ENCODE measurements at places on chromosomes 11 and 22.

- DNase-seq: no peak
Observed at GRCh38 chr11:17699147-17700114, 19.9 kb upstream of the MYOD1 start.

DNA sequence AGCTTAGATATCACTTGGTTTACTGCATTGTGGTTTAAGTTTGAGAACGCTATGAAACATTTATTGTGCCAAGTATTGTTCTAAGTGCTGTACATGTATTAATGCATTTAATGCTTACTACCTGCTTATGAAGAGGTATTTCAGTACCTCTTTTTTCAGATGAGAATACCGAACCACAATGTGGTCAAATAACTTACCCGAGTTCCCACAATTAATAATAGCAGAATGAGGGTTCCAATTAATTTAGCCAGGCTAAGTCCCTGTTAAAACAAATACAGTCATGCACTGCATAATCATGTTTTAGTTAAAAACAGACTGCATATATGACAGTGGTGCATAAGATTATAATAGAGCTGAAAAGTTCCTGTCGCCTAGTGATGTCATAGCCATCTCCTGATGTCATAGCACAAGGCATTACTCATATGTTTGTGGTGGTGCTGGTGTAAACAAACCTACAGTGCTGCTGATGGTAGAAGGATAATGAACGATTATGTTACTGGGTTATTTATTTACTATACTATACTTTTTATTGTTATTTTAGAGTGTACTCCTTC, 4.3 kb downstream of the ZC3H12C start:
- no peak for DNase-seq

- DNase-seq: no peak
Observed at GRCh38 chr11:82765466-82766034, 31.9 kb upstream of the FAM181B start.

DNA sequence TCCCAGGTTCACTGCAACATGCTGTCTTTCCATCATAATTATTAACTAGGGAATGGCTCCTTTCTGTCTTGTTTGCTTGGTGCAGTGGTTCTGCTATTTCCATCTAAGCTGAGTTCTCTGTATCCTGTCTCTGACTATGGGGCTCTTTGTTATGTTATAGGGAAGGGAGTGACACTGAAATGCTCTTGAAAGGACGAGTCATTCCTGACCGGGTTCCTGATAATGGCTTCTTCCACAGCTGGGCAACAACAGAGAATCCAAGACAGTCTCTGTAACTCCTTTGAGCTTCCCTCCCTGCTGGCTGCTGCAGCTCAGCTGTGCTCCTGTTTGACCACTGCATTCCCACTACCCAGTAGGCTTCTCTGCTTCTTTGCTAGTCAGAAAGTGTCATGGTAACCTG, 24.1 kb downstream of the OR2AT4 start:
- DNase-seq: no peak

GRCh38 chr11:63738720-63739360, 29.7 kb downstream of the ZFTA start:
- peak; percentile 34 for DNase-seq

DNA sequence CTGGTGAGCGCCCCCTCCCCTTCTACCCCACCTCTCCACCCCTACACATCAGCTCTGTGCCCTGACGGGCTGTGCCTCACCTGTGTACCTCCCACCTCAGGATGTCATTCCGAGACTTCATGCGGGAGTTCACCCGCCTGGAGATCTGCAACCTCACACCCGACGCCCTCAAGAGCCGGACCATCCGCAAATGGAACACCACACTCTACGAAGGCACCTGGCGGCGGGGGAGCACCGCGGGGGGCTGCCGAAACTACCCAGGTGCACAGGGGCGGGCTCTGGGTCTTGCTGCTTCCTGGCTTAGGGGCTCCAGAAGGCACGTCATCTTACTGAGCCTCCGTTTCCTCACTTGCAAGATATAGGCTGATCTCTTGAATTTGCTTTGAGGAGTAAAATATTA, 6.8 kb downstream of the CAPN1 start:
- no peak for DNase-seq

DNA sequence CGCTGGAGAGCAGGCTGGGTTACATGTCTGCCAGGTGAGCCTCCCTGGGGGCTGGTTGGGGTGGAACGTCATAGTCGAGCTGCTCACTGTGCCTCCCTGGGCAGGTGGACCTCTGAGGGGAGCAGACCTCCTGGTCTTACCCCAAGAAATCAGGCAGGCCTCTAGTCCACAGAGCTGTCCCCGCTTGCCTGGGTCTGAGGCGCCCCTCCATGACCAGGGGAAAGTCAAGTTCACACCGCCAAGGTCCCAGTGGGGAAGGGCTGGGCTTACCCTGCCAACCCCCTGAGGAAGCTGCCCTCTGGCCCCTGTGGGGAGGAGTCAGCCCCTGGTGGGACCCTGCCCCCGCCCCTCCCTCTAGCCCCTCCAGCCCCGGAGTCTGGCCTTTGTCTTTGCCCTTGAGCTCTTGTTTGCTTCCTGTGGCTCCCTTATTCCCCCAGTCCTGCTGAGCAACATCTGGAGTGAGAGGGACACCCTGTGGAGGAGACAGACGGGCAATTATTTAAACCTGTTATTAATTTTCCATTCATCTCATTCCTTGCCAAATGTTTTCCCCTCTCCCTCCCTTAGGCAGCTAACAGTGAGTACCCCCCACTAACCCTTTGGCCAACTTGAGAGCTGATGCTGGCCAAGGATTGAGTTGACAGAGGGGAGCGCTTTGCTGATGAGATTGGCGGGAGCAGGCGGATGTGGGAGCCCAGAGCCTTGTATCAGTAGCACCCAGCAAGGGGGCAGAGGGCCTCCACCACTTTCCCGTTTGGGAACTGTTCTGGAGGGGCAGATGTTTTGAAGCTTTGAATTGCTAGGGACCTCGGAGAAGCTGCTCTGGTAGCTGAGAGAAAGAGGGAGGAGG, 83.4 kb downstream of the CEP164 start:
- peak; percentile 30 for DNase-seq

- DNase-seq: no peak
Observed at GRCh38 chr22:24165673-24166072, 15.6 kb upstream of the SUSD2 start.

GRCh38 chr22:41284465-41284864, 1.5 kb downstream of the RANGAP1 start:
- DNase-seq: no peak

GRCh38 chr11:78346799-78347198, 70.8 kb downstream of the GAB2 start:
- DNase-seq: no peak

DNA sequence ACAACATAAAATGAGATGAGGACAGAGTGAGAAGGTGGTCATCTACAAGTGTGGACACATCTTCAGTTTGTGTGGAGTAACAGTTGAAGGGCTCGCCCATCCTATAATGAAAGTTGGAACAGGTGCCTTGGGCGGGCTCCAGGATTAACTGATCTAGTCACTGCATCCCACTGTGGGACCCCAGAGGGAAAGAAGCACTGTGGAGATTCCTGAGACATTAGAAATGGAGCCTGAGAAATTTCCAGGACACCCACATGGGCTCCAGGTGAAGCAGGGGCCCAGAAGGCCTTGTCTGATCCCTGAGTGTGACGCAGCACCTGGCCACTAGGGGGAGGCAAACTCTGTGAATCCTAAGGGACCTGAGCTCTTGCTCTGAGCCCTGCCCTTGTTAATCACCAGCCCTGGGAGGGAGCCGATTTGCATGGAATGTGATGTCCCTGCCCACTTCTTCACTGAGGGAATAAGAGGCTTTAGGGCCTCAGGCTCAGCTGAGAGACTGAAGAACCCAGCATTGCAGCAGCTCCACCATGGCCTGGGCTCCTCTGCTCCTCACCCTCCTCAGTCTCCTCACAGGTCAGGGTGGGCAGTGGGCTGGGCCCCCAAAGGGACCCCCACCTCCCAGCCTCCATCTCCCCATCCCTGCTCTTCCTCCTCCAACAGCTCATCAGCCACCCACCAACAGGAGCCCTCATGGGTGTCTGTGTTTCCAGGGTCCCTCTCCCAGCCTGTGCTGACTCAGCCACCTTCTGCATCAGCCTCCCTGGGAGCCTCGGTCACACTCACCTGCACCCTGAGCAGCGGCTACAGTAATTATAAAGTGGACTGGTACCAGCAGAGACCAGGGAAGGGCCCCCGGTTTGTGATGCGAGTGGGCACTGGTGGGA, 98.4 kb downstream of the VPREB1 start:
- DNase-seq: peak; percentile 38

DNA sequence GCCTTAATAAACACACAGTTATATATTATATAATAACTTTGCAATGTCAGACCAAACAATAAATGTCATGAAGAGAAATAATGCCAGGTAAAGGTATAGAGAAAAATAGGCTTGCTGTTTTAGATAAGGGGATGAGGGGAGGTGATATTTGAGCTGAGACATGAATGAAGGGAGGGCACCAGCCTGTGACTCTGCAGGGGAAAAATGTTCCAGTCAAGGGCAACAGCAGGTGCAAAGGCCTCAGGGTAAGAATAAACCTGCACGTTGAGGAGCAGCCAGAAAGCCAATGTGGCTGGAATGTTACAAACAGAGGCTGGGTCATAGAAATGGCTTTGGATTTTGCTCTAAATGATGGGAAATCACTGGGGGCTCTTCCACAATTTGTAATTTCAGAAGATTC, 519.6 kb downstream of the SOX6 start:
- no peak for DNase-seq

DNA sequence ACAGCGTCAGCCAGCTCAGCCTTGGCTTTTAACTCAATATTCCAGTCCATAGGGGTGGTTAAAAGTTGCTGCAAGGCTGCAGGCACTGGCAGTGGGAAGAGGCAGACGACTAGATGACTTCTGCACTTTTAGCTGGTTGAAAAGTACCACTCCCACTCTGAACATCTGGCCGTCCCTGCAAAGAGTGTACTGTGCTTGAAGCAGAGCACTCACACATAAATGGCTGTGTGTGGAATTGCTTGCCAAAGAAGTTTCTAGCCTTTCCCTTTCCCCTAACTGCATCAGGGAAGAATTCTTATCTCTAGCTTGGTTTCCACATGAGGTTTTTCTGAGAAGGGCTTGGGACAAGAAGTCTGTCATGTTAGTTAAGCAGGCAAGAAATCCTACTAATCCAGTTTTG, 5.1 kb upstream of the PHLDB1 start:
- DNase-seq: no peak

- DNase-seq: no peak
Observed at GRCh38 chr22:39530116-39530515, 2.4 kb downstream of the RPS19BP1 start.

DNA sequence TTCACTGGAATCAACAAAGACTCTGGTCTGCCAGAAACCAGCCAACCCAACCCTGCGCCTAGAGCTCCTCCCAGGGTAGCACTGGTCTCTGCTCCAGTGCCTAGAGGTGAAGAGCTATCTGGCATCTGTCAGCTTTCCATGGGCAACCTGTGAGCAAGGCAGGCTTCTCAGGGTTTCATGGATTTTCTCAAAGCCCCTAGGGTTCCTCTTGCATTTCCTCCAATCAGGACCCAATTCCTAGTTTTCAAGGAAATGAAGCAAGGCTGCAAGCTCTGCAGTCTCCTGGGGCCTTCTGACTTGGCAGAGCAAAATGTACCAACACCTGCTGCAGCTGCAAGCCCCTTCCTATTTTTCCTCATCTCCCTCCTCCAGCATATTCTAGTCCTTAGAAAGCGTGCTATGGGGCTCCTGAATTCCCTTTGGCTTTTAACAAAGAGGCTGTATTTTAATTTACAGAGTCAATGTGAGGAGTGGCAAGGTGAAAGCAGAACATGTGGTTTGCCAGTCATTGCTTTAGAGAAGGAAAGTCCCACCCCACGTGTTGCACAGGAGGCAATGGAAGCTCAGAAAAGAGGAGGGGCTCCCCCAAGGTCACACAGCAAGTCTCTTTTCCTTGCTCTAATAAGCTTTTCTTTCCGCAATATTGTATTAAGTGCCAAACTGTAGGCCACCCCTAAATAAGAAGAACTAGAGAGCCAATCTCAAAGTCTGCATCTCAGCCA, 33.0 kb upstream of the RIC3 start:
- DNase-seq: peak; percentile 56

GRCh38 chr11:126748793-126749192, 251.8 kb downstream of the KIRREL3 start:
- DNase-seq: no peak
